ENCODE measurements at places on chromosomes 12 and 14.

DNA sequence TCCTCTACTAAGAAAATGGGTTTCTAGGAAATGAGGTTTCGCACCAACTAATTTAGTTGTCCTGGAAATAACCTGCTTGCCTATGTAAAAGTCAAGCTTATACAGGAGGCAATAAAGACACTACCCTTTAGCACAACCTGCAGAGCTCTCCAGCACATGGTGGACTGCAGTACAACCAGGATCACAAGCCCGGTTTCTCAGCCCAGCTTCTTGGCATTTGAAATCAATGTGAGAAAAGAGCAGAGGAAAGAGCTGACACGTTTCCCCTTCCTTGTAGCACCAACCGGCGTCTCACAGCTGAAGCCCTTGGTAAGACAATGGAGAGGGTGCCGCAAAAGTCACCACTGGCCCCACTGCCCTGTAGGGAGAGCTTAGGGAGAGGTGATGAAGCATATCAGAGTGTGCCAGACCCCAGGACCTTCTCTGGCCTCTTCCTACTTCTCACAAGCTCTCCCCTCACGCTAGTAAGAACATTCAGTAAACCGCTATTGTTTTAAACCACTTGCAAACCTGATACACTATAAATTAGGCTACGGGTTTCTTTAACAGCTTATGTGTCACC is 8.6 kb downstream of the SPTLC2 start:
- no peak for DNase-seq

GRCh38 chr14:71452539-71452938 is 479.7 kb upstream of the RGS6 start:
- no peak for DNase-seq

DNA sequence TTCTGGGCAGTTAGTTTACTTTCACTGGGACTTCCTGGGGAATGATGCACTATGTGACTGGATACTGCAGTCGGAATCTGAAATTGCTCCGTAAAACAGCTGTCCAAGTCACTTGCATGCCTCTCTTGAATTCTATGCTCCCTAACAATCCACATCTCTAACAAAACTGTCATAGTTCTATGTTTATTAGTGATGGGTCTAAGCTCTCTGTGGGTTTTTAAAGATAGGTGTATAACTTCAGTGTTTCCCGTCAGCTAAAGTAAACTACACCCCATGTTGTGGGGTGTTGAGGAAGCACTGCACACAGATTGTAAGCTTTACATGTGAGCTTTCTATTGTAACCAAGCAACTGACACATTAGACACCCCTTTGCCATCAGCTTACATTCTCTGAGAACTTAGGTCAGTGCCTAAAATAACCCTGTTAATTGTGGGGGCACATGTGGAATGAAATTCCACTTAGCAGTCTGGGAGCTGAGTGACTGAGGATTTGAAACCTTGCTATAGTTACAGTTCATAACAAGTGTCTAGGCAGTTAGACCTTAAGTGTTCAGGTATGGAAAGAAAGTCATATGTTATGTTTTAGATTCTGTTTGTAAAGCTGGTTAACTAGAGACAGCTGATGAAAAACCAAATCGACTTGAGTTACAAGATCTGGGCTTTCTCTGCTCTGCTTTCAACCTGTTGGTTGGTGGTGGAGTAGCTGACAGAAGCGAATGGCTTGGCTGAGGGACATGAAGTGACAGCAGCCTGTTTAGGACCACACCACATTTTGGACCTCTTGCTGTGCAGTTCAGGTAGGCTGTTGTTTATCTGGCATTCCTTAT is 165.7 kb downstream of the AKAP6 start:
- no peak for DNase-seq

DNA sequence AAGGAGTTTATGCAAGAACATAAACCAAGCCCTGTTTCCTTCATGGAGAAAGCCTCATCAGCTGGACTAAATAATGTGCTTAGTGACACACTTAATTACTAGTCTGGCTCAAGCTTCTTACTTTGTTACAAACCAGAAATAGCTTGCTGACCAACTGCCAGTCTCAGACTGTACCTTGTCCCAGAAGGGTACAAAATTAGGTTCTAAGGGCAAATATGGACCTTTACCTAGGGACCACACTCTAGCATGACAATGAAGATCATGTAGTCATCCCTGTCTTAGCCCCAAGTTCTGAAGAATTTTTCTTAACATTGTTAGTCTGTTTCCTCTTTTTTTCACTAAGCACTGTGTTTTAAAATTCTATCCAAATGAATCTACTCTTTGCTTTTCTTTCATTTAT is 2.2 kb downstream of the AMN1 start:
- DNase-seq, result no peak

DNA sequence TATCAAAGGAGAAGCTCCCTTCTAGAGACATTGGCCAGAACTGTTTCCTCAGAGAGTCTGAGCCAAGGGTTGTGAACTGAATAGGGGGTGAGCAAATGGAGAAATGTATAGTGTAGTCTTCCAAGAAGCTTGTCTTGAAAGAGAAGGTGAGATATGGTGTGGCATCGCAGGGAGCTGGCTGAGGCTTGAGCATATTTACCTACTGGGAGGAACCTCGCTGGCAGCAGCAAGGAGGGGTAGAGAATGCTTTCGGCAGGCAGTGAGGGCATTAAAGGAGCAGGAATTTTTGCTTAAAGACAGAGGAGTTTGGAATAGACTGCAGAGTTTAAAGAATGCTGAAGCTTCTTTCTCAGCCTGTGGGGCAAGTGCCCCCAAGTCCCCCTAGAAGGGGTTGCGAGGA is 59.3 kb upstream of the PRMT8 start:
- DNase-seq, result no peak

DNA sequence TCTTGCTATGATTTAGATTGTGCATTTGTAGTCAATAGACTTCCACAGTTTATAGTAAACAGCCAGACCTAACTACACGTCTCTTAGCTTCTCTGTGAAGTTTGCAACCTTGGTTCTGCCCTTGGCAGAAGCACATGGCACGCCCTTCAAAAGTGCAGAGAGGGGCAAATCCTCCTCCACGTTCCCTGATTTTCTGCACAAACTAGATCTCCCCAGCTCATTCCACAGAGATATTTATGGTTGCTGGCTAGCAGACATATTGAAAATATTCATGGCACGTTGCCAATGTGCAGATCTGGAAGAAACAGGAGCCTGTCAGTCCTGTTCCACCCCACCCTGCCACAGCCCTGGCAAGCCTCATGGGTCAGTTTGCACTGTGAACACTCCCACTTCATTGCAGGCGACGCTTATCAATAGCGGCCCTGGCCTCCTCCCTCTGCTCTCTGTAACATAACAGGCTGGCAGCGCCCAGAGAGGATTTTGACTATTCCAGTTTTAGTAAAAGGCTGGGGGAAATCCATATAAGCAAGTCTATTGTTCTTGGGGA is 6.5 kb upstream of the LGALS3 start:
- DNase-seq, result no peak

Data from stimulated activated CD4-positive, alpha-beta T cell treated with anti-CD3 and anti-CD28 coated beads, Interleukin-15, amount 100 ng/mL, for 48 hours (primary cell).